ENCODE measurements at places on chromosomes 1 and 21.
A peak's percentile ranks its signal among the peaks of the same experiment; 100 is the strongest.

GRCh38 chr21:39788383-39788782, 43.4 kb downstream of the IGSF5 start:
- no peak for ATAC-seq

DNA sequence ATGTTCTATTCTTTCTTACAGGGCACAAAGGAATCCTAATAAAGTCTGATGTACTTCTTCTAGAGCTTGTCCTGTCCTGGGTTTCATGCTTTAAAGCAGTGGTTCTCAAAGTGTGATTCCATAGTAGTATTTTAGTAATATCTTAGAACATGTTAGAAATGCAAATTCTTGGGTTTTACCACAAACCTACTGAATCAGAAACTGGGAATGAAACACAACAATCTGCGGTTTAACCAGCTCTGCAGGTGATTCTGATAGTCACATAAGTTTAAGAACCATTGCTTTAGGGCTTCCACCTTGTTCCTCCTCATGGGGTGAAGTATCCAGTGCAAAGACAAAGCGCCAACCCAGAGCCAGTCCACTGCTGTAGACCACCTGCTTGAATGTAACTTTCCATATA, 41.1 kb downstream of the NGF start:
- ATAC-seq = peak; percentile 82

DNA sequence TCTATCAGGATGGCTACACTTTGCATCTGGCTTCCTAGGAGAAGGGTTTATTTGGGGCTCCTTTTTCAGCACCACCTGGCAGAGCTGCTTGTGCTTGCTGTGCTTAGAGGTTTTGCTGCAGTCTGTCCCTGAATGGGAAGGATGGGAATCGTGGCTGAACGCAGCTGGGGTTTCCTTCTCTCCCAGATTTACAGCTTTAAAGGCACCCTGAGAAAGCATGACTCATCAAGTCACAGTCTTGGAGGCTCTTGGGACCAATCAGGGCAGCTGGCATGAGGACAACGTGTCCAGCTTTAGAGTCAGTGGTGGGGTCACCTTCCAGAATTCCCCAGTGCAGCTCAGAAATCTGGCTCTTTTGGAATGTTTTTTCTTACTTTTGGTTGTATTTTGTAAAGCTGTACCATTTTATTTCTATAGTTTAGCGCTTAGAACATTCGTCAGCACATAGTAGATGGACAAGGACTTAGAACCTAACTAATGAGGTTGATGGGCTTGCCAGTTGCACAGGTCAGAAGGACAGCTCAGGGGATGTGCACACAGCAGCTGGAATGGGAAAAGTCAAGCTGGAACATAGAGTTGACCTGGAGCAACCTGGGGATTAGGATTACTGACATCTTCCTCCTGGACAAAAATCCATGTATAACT, 222.6 kb downstream of the PRDM2 start:
- ATAC-seq = no peak

DNA sequence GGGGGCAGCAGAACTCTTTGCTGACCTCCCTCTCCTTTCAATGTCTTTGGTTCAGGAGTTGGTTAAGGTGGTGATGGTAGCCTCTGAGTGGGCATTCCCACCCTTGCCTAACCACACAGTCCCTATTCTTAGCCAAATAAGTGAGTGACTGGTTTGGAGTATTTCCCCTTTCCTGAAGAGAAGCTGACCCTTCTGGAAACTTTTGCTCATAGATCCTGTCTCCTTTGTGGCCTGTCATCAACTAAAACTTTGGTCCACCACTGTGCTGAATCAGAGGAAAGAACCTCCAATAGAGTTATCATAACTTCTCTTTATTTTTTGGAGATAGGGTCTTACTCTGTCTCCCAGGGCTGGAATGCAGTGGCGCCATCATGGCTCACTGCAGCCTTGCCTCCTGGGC, 31.1 kb downstream of the C1orf21 start:
- no peak for ATAC-seq

- ATAC-seq = no peak
Measured at GRCh38 chr1:192595299-192595698, 19.7 kb downstream of the RGS1 start.

DNA sequence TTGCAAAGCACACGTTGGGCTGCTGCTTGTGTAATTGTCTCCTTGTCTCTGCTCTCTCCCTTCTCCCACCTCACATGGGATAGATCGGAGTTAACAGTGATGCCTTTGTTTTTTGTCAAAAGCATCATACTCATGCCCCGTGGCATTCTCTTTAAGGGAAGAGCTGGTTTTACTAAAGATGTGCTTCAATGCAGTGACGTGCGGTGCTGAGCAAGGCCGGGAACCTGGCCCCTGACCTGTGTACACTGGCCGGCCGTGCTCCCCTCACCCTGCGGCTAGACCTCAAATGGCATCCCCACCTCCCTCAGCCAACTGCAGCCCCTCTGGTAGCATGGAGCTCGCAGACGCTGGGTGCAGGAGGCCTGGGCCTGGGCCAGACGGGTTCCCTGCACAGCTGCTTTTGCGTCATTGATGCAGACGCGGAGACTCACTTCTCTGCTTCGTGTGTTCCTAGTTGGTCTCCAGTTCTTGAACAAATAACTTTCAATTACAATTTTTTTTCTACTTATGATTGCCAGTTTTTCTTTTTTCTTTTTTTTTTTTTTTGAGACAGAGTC, 19.9 kb downstream of the AGPAT3 start:
- no peak for ATAC-seq

GRCh38 chr1:9031484-9032259, 5.4 kb upstream of the SLC2A7 start:
- no peak for ATAC-seq

GRCh38 chr1:225509376-225509707, 81.5 kb upstream of the LBR start:
- ATAC-seq = no peak

DNA sequence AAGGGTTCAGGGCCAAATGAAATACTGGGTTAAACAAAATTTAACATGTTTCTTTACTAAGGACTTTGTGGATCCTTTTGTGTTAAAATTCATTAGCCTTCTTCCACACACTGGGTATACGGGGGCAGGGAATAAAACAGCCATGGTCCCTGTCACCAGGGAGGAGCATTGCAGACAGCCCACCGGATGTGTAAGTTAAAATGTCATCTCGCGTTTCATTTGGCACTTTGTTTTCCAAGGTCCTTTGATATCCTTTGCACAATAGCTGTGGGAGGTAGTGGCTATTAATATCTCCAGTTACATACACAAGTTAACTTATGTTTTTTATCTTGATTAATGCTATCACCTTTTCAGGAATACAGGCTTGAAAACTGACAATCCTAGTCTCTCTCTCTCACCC, 172.7 kb downstream of the BARHL2 start:
- no peak for ATAC-seq

GRCh38 chr1:236235116-236235515, 46.6 kb downstream of the ERO1B start:
- ATAC-seq = no peak

GRCh38 chr1:18710002-18710401, 79.4 kb downstream of the PAX7 start:
- no peak for ATAC-seq

GRCh38 chr21:29034678-29035077, 10.2 kb downstream of the USP16 start:
- ATAC-seq = no peak

- ATAC-seq = no peak
Measured at GRCh38 chr1:200029035-200029821, 1.7 kb downstream of the NR5A2 start.

GRCh38 chr1:66495495-66495894, 38.5 kb upstream of the SGIP1 start:
- no peak for ATAC-seq

DNA sequence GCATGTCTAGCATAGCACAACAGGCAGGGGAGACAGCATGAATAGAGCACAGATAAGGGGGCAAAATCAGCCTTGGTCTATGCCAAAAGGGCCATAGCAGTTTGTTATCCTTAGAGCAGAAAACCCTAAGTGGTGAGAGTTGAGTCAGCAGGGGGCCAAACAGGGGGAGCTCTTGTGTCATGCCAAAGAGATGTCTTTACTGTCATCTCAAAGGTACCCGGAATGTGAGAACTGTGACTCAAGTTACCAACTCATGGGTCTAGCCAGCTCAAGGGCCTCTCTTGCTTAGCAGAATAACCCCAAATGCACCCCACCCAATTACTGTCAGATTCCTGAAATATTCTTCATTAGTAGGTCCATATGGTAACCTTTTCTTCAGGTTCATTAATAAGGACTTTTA, 45.9 kb upstream of the NRDC start:
- ATAC-seq = peak; percentile 80
